ENCODE measurements at places on chromosomes 7 and 10.

DNA sequence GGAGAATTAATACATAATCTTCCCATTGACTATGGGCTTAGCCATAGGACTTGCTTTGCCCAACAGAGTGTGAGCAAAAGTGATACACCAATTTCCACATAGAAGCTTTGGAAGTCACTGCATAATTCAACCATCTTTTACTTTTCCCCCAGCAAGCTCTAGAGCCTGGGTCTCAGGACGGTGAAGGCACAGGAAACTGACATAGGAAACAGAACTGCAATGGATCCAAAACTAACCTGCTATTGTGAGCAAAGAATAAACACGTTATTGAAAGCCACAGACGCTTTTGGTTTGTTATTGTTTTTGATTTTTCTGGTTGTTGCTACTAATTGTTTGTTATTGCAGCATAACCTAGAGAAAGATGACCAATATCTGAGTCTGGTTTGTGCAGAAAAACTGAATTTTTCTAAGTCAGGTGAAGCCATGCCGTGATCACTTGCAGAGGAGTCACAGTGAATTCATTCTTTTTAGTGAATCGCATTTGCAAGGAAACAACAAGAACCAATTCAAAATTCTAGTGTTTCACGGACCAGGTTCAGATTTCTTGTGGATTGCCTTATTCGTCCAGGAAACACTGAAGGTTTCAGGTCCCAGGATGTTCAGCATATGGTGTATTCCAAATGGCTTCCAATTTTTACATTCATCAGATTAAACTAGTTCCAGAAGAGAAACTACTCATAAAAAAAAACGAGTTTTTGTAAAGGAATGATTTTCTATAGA is 52.8 kb downstream of the CUBN start:
- no peak for DNase-seq

- DNase-seq = no peak
Measured at GRCh38 chr7:92613214-92613613, 23.0 kb upstream of the FAM133B start.

- no peak for DNase-seq
Measured at GRCh38 chr10:15158448-15158847, 10.0 kb downstream of the NMT2 start.

GRCh38 chr7:127820732-127821085 is 168.7 kb downstream of the SND1 start:
- no peak for DNase-seq

- no peak for DNase-seq
Measured at GRCh38 chr7:51847461-51848134, 531.0 kb upstream of the COBL start.

DNA sequence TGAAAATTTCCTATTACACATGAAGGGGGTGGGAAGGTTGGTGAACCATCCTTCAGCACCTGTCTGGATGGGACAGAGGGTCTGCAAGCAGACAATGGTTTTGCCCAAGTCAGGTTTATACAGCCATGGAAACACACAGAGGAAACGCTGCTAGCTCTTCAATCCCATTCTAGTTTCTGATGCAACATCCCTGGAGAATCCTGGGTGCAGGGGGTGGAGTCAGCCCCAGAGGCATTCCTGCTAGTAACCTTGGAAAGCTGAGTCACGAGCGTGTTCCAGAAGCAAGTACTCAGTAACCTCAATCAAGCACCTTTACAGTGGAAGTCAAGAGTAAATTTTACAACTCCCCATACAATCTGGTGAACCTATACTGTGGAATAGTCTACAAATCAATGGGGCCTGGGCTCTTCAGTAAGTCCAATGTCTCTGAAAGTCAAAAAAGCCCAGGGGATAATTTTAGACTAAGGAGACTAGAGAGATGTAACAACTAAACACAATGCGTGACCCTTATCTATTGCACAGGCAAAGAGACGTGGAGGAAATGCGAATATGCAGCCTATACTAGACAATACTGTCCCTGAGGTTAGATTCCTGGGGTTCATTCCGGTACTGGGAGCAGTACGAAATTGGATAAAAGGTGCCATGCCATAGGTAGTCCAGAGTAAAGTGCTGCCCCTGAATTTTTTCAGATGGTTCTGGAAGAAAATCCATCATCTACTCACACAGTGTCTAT is 95.4 kb downstream of the ZRANB1 start:
- peak; percentile 77 for DNase-seq

DNA sequence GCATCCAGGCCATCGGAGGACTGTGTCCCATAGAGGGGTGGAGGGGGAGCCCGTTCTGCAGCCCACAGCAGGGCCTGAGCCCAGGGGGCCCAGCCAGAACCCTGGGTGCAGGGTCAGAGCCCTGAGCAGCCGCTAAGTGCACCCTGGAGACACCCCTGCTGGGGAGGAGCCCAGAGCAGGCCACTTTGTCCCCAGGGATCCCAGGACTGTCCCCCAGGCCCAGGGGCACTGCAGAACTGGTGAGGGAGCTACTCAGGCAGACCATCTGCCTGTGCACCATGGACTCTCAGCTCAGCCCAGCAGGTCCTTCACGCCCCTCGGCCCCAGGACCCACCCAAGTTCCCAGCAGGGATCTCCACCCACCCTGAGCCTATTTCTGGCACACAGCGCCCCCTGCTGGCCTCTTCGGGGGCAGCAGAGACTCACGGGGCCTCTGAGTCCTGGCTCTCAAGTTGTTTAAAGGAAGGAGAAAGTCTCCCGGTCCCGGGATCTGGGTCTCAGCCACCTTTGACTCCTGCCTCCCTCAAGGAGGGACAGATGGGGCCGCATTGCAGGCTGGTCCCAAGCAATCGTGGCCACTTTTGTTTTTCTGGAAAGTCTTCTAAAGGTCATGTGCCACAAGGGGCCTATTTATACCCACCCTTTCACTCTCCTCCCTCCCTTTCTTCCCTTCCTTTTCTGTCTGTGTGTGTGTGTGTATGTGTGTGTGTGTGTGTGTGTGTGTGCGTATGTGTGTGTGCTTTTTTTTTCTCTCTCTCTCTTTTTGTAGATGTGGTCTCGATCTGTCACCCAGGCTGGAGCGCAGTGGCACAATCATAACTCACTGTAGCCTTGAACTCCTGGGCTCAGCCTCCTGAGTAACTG is 90.3 kb downstream of the MYL10 start:
- peak; percentile 77 for DNase-seq

DNA sequence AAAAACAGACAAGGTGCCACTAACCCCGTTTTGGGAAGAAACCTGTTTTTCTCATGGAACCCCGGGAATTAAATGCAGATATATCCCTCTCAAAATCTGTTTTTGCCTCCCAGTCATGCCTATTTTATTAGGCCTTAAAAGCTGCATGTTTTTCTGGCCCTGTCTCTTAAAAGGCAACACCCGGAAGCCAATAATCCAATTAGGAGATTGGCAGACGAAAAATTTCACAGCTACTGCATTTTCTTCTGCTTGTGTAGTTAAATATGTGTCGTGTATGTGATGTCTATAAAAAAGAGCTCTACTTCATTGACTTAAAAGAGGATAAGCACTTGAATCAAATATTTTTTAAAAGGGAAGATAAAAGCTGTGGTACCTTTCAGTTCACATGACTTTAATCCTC is 31.9 kb upstream of the OPTN start:
- DNase-seq = no peak

- no peak for DNase-seq
Measured at GRCh38 chr10:33715303-33715975, 381.0 kb upstream of the NRP1 start.

- no peak for DNase-seq
Measured at GRCh38 chr7:156505876-156506275, 134.7 kb upstream of the RNF32 start.

- peak; percentile 85 for DNase-seq
Measured at GRCh38 chr7:5665094-5666025, 116.1 kb downstream of the RNF216 start.

DNA sequence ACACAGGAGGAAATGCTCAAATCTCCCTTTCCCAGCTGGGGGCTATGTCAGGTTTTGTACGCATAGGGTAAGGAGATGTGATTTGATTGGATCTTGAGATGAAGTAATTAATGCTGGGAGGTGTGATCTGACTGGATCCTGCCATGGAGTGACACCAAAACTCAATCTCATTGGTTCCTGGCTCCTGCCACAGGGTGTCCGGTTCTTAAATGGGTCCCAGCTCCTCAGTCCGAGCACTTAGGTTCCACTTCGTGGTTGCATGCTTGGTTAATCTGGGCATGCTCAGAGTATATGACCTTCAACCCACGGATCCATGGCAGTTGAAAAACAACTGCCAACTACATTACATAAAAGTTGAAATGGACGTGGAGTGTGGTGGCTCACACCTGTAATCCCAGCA is 3.1 kb upstream of the ZNF12 start:
- no peak for DNase-seq

- DNase-seq = no peak
Measured at GRCh38 chr10:2619916-2620315, 447.4 kb upstream of the PFKP start.

DNA sequence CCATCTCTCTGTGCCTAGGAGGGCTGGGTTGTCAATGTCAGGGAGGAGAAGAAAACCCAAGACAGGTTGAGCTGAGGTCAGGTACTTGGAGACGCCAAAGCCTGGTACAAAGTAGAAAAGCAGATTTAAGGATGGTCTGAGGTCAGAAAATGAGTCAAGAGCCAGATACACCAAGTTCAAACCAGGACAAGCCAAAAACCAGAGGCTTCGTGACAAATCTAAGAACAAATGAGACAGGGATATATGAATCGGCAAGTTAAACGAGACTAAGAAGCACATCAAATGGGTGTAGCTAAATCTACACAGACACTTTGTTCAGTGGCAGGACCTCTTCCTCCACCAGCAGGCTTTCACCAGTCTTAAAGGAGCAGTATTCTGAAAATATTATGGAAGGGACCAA is 34.2 kb downstream of the C7orf33 start:
- DNase-seq = no peak

GRCh38 chr7:23191022-23191421 is 9.2 kb downstream of the NUP42 start:
- DNase-seq = no peak

DNA sequence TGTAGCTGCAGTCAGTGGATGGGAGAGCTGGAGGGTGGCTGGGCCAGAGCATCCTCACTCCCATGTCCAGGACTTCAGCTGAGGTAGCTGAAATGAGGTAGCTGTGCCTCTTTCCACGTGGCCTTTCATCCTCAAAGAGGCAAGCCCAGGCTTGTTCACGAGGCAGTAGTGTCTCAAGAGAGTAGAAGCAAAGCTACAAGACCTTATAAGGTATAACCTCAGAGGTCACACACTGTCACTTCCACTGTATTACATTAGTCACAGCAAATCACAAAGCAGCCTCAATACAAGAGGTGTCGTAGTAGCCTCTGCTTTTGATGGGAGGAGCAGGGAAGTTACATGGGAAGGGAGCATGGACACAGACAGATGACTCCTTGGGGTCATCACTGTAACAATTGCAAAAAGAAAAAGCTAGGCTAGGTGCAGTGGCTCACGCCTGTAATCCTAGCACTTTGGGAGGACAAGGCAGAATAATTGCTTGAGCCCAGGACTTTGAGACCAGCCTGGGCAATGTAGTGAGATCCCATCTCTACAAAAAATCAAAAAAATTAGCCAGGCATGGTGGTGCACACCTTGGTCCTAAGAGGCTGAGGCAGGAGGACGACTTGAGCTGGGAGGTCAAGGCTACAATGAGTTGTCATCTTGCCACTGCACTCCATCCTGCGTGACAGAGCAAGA is 97.5 kb downstream of the SKIDA1 start:
- no peak for DNase-seq

DNA sequence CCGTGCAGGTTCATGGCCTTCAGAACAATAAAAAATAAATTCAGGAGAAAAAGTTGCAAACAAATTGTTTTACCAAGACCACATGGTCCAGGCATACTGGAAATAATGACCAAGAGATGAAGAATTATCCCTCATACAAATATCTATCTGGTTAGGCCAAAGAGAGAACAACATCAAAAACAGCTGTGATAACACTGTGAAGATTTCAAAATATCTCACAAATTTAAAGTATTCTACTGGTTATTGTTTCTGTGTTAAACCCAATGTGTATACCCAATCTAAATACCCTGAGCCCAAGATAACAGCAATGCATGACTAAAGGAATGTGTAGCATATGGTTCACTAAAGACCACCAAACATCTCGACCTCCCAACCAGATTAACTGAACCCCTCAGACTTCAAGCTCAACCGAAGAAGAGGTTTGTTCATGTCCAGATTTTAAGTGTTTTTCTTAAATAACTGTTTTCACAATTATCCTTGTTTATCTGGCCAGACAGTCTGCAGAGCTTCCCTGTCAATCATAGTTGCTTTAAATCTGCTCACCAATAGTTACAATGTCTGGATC is 10.9 kb downstream of the OR9A2 start:
- no peak for DNase-seq

DNA sequence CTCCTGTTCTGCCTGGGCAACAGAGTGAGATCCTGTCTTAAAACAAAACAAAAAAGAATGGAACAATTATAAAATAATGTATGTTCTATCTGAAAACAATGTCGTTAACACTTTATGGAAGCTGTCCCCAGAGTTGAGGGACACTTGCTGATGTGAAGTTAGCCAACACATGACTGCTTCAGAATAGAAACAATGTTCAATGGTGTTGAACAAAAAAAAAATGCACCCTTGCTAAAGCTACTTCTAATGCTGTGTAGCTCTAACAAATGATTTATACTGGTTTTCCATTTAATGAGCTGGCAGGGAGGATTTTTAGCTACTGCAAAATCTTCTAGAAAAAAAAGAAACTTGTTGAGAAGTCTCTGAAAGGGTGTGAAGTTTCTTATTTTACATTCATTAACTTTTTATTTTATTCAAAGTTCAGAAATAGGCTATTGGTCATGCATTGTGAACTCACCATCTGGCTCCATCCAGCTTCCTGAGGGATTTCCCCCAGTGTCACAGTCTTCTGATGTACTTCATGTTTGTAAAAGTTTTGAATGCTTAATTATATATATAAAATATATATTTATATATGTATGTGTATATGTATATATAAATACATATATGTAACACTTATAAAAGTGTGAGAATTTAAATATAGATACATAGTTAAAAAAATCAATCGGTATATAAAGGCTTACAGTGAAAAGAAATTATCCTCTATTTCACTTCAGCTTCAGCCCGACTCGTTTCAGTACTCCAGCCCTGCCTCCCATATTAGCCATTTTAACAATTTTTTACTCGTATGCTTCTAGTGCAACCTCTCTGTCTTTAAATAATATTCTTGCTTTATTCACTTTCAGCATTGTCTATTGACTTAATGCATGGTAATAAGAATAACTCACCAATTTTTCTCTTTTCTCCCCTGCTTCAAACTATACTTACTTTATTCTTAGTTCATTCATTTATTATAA is 35.0 kb downstream of the HDAC9 start:
- DNase-seq = no peak
